ENCODE measurements at places on chromosomes 1 and 21.

DNA sequence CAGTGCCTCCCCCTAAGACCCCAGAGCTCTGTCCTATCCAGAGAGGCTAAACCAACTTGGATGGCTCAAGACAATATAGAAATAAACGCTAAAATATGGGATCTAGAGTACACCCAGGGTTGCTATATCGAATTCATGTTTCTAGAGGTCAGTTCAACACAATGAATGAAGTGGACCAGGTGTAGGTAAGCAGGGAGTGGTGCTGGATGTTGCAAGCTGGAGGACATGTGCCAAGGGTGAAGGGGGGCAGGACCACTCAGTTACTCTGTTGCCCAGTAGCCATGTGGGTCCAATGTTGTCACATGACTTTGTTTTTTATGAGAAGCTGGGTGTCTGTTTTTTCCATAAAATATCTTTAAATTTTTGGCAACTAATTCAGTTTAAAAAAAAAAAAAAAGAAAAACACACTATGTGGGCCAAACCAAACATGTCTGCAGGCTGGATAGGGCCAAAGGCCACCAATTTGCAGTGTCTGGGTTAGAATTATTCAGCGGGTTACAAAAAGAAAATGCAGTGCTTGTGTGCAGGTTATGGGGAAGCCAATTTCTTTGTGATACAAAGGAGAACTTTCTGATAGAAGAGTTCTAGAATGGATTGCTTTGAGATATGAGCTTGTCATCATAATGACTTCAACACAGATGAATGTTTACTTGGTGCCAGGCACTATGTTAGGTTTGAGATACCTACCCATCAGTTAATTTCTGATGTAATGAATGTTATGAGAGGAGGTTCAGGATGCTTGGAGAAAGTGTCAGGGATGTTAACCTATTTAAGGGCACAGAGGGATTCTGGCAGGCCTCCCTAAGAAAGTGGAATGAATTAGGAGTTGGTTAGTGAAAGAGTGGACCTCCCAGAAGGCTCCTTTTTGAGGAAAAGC lies 8.9 kb downstream of the CACHD1 start:
- no peak for DNase-seq

DNA sequence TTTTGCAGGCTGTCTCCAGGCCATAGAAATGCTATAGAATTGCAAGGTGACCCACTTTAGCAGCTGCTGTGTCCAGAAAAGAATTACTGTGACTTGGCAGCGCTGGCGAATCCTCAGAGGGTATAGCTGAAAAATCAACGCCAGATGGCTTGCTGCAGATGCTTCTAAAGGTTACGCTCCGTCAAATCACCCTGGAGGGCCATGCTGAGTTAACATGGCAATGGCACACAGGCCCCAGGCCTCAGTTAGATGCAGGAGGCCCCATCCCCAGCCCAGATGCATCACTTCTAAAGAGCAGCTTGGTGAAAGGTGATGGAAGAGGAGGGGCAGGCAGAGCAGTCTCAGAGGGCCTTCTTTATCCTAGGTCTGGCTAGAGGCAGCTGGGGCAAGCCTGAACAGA lies 18.0 kb downstream of the KIAA1614 start:
- DNase-seq = no peak

- no peak for DNase-seq
Measured at GRCh38 chr1:218341325-218341724, 3.8 kb upstream of the TGFB2 start.

DNA sequence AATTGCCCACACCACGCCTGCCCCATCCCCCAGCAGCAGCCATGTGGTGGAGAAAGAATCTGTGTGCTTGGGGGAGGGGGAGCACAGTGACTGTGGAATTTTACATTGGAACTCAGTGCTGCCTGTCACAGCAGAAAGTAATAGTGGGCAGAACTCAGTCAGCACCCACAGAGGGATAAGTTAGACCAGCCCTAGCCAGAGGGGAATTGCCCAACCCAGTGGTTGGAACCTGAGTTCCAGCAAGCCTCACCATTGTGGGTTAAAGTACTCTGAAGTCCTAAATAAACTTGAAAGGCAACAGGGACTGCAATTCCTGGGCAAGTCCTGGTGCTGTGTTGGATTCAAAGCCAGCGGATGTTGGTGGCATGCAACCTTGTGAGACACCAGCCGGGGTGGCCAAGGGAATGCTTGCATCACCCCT lies 88.8 kb downstream of the MRPL39 start:
- peak; percentile 15 for DNase-seq

- DNase-seq = no peak
Measured at GRCh38 chr21:36966821-36967768, 626 bp upstream of the HLCS start.

DNA sequence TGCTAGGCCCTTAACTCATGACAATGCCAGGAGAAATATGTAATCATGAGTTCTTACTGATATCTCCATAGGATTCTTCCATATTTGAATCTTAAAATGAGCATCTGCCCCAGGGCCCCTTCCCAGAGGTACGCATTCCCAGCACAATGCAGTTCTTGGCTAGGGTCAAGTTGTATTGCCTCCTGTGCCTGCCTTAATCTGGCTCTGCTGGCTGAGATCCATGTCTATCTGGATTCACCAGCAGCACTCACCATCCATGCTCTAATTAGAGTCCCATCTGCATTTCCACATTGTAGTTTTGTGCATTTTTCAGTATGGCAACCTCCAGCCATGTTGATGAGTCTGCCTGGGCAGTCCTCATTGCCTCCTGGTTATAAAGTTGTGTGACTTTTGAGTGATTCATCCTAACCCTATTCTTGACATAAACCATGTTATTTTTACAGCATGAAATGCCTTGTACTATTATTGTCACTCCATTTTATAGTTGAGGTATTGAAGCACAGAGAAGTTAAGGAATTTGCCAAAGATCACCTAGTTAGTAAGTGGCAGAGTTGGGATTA lies 55.9 kb downstream of the CAMSAP2 start:
- peak; percentile 52 for DNase-seq

DNA sequence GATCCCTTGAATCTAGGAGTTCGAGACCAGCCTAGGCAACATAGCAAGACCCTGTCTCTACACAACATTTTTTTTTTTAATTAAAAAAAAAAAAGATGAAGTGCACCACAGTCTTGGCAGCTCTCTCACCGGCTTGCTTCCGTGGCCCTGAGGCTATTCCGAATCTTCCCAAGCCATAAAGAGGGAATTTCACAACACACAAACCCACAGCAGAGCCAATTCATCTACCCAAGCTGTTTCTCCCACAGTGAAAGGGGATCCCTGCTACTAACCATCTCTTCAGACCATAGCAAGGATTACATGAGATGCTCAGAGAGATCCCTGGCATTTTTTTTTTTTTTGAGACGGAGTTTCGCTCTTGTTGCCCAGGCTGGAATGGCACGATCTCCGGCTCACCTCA lies 8.3 kb upstream of the CHD5 start:
- DNase-seq = peak; percentile 59

- no peak for DNase-seq
Measured at GRCh38 chr1:245615001-245615400, 460.2 kb downstream of the KIF26B start.

DNA sequence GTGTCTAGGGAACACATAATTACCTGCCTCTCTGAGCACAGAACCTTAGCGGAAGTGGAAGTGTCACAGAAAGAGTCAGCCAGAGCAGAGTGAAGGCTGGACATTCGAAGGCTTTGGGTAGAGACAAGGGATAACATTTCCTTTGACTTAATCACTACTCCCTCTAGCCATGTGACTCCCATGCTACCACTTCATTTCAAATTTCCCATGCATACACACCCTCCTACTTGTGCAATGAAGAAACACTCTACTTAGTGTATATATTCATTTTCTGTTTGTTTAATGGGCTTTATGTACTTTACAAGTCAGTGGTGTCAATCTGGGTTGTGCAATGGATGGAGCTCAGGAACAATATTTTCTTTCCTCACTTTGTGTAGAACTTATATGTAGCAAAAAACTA lies 6.9 kb downstream of the ANKRD35 start:
- DNase-seq = peak; percentile 28

GRCh38 chr1:9331558-9332346 lies 39.1 kb downstream of the SPSB1 start:
- DNase-seq = no peak

- no peak for DNase-seq
Measured at GRCh38 chr1:111439461-111440351, 9.3 kb downstream of the WDR77 start.

GRCh38 chr21:25583370-25584130 lies 23.7 kb downstream of the MRPL39 start:
- DNase-seq = no peak

- no peak for DNase-seq
Measured at GRCh38 chr1:92473781-92474495, 12.8 kb downstream of the GFI1 start.

GRCh38 chr1:204213668-204214662 lies at the start of gene GOLT1A:
Gene GOLT1A (minus strand): TSS chr1:204213988. CDS start chr1:204213906, 82 bp downstream.
- peak; percentile 86 for DNase-seq

DNA sequence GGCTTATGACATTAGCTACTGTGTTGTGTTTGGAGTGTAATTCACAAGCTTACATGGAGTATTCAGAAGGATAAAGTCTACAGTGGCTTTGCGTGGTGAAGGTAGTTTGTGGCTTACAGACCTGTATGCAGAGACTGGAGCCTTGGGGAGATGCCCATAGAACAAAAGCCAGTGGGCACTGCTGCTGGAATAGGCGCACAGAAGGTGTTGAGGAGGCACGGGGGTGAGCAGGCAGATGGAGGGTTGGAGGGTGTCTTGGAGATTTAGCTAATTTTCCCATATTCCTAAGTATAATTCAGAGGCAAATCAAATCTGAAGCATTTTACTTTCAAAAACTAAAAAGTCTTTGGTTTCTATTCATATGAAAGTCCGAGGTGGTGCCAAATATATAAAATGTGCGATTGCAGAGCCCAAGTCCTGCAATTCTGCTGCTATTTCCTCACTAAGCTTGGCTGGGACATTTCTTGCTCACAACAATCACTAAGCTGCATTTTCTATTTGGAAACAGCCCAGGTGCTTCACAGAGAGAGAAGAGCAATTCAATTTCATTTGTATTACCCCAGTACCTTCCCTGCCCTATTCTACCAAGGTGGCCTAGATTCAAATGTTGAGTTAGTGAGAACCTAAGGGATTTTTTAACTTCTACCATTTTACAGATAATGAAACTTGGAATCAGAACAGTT lies 48.5 kb downstream of the FH start:
- no peak for DNase-seq

GRCh38 chr1:16981269-16981849 lies 939 bp upstream of the MFAP2 start:
- peak; percentile 94 for DNase-seq

DNA sequence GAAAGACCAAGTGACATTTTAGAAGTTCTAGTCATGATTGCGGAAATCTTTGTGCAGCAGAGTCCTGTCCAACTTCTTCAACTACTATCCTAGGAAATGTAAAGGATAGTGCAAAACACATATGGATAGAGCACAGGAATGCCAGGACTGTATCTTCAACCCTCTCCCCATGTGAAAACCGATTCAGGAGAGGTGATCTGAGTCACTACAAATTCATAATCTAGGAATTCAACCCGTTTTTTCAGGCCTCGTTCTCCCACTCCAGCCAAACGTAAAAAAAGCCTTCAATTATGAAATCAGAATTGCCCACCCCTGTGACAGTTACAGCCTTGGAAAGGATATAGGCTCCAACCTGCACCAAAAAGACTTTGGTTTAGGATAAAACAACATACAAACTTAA lies 52.9 kb upstream of the RGS1 start:
- DNase-seq = peak; percentile 45

DNA sequence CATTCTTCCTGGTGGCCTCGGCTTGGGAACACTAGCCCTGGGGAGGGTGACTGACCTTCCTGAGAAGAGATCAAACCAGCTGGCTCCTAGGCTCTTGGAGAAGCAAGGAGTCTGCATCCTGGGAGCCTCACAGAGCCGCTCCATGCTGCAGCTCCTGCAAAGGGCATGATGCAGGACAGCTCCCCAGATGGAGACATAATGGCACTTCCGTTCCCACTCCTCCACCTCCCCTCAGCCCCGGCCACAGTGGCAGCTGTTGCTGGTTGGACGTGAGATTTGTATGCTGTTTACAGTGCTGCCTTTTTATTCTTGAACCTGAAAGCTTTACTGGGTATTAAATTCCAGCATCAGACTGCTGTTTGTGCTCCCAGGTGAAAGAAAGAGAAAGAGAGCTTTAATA lies 83.7 kb upstream of the CTTNBP2NL start:
- no peak for DNase-seq

DNA sequence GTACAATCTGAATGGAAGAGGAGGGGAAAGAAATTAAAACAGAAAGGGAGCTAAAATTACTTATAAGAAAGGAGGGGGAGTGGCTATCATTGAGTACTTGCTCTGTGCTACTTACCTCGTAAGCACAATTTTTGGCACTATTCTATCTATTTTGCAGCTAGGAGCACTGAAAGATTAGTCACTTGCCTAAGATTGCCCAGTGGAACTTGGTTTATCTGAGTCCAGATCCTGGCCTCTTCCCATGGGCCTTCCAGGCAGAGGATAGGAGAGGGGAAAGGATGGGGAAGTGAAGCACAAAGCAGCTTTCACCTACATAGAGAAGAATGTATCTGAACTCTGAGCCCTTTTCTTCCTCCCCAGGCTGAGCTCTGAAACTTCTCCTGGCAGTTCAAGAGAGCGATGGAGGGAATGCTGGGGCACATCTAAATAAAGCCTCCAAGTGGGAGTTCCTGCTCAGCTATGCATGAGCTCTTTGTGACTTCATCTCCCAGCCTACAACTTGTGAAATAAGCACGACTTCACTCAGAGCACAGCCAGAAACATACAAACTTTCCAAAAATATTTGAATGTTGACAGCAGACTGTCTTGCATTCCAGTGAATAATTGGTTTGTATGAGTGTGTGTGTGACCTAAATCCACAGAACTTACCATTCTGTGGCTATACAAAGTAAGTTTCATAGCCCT lies 29.4 kb downstream of the HMGB4 start:
- no peak for DNase-seq

DNA sequence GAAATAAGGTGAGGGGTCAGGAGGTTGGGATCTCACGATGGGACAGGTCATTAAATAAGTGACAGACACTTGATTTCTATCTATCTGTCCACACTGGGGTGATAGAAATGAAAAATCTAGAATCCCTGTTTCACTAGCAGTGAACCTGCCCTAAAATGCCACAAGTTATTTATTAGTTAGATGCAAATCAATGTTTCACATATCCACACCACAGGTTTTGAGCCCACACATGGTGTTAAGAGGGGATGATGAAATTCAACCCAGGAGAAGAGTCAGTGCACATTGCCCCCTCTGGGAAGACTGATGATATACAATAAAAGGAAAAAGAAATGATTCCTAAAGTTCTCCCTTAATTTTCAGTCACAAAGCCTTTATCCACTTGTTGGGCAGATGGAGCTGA lies 10.1 kb upstream of the NTPCR start:
- no peak for DNase-seq

DNA sequence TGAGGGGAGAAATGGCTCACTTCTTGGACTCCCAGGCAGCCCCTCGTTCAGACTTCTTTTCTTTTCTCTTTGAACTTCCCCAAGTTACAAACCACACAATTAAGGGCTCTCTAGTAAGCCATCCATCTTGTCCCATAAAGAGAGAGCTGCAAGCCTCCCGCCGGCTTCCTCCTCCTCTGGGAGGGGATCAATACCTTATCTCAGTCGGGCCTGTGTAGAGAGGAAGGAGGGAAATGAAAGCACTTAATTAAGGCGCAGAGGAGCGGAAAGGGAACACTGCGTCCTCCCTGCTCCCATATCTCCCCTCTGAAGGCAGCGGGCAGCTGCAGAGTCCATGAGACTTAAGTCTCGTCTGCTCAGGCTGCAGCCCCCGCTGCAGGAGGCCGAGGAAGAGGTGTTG lies 112.6 kb upstream of the CSF3R start:
- DNase-seq = no peak
